A549 (cell line): ENCODE measurements at places on chromosomes 2 and 18. TPM values are rescaled to one million over a fixed set of nuclear protein-coding genes. Genes with fewer than 3 reads are reported as not detected.

The HNMT gene
- 1.5 to 3.0 TPM (median 1.8 TPM) in 3 replicates for polyA plus RNA-seq

The KIAA2012 gene
- 0.03 to 0.05 TPM (median 0.04 TPM) in 3 replicates for polyA plus RNA-seq

- no peak for DNase-seq
These were observed 8.3 kb downstream of the CAPG start for GRCh38 chr2:85401844-85402243.

DNA sequence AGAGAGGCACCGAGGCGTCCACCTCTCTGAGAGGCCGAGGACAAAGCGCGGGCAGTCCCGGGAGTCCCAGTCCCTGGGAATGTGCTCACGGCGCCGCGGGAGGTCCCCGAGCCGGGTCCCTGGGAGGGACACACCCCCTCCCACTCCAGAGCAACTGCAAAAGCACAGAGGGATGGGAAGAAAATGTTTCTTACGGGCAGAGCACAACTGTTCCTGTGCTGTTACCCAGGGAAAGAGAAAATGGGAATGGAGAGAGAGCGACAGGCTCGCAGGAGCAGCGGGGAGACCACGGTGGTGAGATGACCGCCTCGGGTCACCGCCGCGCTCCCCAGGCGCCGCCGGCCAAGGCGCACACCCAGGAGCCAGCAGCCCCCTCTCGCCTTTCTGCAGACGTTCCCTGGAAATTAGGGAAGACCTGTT, 1.2 kb upstream of the BCL11A start:
- no peak for DNase-seq

- DNase-seq = no peak
These were observed 252.4 kb downstream of the GRB14 start for GRCh38 chr2:164368896-164369295.

GRCh38 chr2:120894966-120895365, 159.3 kb downstream of the GLI2 start:
- no peak for DNase-seq

DNA sequence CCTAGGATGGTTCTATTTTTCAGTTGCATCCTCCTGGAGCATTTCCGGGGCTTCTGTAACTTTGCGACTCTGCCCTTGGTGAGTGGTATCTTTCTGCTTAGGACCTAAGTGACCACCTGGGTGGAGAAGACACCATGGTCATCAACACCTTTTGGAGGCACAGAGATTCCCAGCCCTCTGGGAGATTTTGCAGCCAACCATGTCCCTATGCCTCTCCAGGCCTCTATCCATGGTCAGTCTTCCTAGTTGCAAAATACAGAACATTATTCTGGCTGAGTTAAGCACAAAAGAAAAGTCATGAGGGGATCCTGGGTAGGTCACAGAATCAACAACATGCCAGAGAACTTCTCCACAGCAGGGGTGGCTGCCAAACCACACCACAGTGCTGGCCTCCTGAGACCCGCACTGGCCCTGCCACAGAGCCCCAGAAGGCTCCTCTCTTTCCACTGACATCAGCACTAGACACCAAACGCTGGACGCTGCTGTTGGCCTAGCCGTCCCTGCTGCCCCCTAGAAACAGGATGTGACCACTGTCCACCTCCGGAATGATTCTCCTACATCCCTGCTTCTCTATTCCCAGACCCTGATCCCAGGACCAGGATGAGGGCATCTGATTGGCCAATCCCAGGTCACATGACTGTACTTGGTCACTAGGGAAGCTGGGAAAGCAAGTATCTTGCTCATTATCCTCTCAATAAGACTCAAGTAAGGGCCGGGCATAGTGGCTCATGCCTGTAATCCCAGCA, 47.7 kb downstream of the SMAD7 start:
- no peak for DNase-seq

GRCh38 chr18:74549591-74550104, 15.3 kb downstream of the CNDP1 start:
- no peak for DNase-seq

DNA sequence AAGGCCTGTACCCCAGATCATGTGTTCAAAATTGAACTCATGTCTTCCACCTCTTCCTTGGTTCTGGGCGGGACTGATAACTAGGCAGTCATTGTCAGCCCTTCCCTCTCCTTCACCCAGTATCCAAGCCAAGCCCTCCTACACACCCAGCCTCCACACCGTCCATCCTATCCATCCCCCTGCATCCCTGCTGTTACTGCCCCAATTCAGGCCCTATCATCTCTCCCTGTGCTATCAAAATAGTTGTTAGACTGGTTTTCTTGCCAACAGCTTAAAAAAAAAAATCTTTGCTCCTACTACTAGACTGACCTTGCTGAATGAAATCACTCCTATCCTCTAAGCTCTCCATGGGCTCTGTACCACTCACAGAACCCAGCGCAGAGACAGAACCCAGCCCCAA, 32.8 kb downstream of the TGFA start:
- DNase-seq = no peak

DNA sequence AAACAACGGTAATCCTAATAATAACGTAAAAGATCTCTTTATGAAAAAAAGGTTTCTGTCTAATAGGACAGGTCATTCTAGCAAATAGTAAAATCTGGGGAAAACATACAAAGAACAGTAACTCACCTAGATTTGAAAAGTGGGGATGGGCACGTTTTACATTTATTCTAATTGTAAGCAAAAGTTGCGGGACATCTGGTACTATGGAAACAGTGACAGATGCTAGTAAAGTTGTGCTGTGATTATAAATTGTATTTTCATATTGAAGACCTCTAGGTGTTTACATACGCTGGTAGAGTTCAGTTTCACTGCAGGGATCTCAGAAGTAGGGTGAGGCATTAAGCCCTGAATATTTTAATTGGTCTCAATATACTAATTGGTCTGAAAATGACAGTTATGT, 422.5 kb downstream of the DPP10 start:
- no peak for DNase-seq

The ANKRD30BL gene
- not detected in 3 replicates for polyA plus RNA-seq

The TWIST2 gene
- 6.0 to 8.7 TPM (median 7.1 TPM) in 3 replicates for polyA plus RNA-seq

The SERPINB10 gene
- not detected in 3 replicates for polyA plus RNA-seq

The GREB1L gene
- 1.00 to 1.4 TPM (median 1.1 TPM) in 3 replicates for polyA plus RNA-seq

DNA sequence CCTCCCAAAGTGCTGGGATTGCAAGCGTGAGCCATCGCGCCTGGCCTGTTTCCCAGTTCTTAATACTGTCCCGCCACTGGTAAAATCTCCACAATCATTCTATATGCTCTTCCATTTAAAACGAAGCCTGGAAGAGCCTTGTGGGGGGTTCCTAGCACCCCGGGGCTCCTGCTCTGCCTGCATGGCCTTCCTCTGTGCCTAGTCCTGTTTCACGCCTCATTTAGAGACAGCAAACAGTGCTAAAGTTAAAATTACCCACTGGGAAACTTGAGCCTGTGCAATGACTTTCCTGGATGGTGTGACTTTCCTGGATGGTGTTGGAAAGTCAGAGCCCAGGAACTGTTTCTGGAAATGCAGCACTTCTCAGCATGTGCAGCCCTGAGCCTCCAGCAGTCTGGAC, 55.0 kb downstream of the INPP5D start:
- no peak for DNase-seq

The CD207 gene
- 0.04 TPM in 1 of 3 replicates, not detected in the others for polyA plus RNA-seq

DNA sequence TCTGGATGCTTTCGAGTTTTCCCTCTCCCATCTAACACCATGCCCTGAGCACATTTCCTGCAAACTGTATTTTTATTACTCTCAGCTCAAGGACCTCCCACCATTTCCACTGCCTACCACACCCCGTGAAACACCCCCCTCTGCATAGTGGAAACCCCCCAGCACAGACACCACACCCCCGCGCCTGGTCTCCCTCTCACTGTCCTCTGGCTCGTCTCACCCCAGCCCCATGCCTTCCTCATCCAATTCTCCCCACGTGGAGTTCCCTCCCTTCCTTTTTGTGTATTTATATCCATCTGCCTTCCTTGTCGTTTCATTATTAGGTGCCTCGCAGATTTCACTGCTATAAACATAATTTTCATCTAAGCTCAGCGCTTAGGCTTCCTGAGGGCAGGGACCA, 307.5 kb downstream of the CELF4 start:
- DNase-seq = no peak

- DNase-seq = no peak
These were observed 315.9 kb downstream of the GPD2 start for GRCh38 chr2:156752042-156752441.

GRCh38 chr2:106886916-106887758, 1.2 kb upstream of the ST6GAL2 start:
- peak; percentile 34 for DNase-seq

- no peak for DNase-seq
These were observed 8.8 kb downstream of the C2orf92 start for GRCh38 chr2:97678298-97678697.

The G6PC2 gene
- not detected in 3 replicates for polyA plus RNA-seq

The PTH2R gene
- polyA plus RNA-seq = not detected in 3 replicates

The EXOC6B gene
- polyA plus RNA-seq = 14.3 to 18.5 TPM (median 15.5 TPM) in 3 replicates

DNA sequence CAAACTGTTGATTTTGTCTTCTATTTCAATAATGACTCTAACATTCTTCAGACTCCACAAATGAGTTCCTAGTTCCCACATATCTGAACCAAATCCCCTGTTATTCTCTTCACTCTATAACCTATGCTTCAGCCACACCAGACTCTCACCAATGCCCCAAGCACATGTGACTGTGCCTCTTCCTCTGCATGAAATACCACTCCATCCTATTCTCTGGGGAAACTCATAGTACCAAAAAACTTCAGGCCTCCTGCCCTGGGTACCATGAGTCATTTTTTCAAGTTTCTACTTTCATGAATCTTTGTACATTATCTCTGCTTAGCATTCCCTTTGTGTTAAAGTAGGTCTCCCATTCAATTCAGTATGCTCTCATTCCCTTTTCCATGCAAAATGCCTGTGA, 353.2 kb downstream of the ZEB2 start:
- DNase-seq = no peak

The CYP20A1 gene
- polyA plus RNA-seq = 7.5 to 8.5 TPM (median 7.9 TPM) in 3 replicates

The SYT4 gene
- not detected in 3 replicates for polyA plus RNA-seq

- no peak for DNase-seq
These were observed 318.0 kb downstream of the FIGN start for GRCh38 chr2:163417596-163418337.

GRCh38 chr2:151085181-151085611, 176.5 kb downstream of the RBM43 start:
- no peak for DNase-seq

The AQP12B gene
- polyA plus RNA-seq = not detected in 3 replicates

DNA sequence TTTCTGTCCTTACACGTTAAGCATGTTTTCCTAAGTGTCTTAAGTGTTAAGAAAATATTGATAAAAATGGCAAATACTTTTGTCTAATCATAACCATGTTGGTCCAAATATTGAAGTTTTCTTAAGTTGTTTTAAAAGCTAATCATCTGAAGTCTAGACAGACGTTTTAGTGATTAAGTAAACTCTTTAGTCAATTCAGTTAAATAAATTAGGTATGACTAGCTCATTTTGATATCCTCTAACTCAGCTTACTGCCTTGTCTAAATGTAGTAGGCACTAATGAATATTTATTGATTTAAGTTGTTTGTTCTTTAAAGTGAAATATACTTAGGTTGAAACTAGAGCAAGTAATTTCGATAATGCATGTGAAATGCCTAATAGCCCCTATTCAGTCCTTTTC, 471.8 kb upstream of the CHST9 start:
- no peak for DNase-seq

The C2orf80 gene
- not detected in 3 replicates for polyA plus RNA-seq

GRCh38 chr2:7045601-7046590, 128.7 kb downstream of the RNF144A start:
- no peak for DNase-seq

GRCh38 chr2:138125306-138126288, 161.3 kb downstream of the HNMT start:
- DNase-seq = no peak

The ACSL3 gene
- 89.1 to 142 TPM (median 128 TPM) in 3 replicates for polyA plus RNA-seq

DNA sequence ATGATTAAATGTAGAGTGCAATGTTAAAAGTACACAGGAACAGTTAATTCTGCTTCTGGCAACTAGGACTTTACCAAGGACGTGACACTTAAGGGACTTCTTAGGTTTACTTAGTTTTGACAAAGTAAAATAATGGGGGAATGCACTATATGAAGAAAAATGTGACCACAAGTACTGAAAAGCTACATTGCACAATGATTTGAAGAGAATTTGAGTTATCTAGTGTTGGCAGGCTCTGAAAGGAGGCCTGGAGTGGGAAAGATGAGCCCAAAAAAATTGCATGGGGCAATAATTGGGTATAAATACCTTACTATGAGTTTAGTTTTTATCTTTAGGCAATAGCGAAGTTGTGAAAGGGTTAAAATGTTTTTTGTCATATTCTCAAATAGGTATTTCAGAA, 173.7 kb downstream of the DOK6 start:
- DNase-seq = no peak

- DNase-seq = no peak
These were observed 11.9 kb upstream of the TET3 start for GRCh38 chr2:73972846-73973245.

The SMYD5 gene
- 46.7 to 53.2 TPM (median 52.2 TPM) in 3 replicates for polyA plus RNA-seq

The FOXI3 gene
- not detected in 3 replicates for polyA plus RNA-seq

The COL5A2 gene
- 114 to 156 TPM (median 152 TPM) in 3 replicates for polyA plus RNA-seq

GRCh38 chr2:231696004-231696367, 12.3 kb upstream of the PTMA start:
- DNase-seq = no peak

DNA sequence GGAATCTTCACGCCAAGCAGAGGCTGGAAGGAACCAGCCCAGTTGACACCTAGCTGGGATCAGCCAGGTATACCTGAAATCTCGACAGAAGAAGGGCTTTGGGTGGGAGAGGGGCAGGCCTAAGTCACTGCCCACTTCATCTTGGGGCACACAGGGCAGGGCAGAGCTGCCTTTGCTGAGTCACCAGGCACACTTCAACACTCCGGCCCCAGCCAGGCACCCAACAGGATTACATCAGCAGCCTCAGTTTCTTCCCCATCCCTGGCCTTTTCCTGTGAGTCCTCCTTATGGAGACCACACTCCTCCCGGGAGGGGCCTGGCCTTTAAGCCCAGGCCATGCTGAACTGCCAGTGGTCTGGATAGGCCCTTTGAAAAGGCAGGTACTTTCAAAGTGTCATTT, 201.7 kb upstream of the HS6ST1 start:
- no peak for DNase-seq

DNA sequence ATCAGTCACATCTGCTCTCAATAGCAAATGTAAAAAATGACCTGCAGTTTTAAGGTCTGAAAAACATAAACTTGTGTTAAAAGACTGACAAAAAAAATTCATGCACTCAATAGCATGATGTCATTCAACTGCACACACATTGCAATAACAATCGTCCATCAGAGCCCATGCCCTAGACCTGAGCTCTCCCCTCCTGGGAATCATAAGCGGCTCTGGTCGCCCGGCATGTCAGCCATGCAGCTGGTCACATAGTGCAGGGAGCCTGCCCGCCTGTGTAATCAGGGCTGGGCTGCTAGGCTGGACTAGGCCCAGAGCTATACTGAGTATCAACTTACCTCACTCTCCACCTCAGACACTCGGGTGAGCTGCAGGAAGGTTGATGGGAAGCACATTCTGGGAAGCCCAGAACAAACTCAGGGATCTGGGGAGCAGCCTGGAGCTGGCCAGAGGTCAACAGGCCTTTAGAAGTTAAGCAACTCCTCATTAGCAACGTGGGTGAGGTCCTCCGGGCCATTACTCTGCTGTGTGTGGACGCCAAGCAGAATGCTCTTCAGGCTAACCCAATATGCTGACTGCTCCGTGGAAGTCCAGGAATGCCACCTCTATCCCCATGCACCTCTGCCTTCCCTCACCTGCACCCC, 165.5 kb downstream of the TTC32 start:
- no peak for DNase-seq

GRCh38 chr2:119475225-119475856, 43.7 kb downstream of the TMEM37 start:
- no peak for DNase-seq

The FAHD2A gene
- polyA plus RNA-seq = 25.8 to 30.6 TPM (median 28.1 TPM) in 3 replicates
